HFFc6 (cell line): ENCODE measurements at places on chromosomes 5 and 9.

GRCh38 chr5:77343165-77343564 lies 132.7 kb downstream of the PDE8B start:
- DNase-seq, result no peak

DNA sequence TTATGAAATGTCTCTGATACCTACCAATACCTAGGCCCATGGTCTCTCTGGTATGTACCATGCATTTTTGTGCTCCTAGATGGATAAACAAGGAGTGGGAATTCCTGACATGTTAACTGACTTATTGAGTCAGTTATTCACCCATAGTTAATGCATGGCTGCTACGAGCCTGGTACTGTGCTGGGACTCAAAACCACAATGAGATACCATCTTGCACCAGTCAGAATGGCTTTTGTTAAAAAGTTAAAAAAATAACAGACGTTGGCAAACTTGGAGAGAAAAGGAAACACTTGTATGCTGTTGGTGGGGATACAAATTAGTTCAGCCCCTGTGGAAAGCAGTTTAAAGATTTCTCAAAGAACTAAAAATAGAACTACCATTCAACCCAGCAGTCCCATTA lies 293.8 kb downstream of the OSTF1 start:
- DNase-seq, result no peak

- DNase-seq, result no peak
Measured at GRCh38 chr5:113552137-113552536, 38.6 kb downstream of the YTHDC2 start.

DNA sequence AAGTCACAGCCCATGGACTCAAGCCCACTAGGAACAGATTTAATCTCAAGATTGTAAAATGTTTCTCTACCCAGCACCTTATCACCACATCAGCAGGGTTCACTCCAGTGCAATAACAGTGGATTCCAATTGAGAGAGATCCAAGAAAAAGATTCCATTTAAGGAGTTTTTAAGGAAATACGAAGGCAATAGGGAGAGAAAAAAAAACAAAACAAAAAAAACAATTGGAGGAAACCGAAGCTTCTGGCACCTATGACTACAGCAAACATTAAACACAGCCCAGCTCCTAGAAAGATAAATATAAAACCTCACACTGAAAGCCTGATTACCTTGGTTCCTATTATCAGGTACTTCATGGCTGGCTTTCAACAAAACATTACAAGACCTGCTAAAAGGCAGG lies 192.7 kb downstream of the DAB2IP start:
- DNase-seq, result peak; percentile 27

DNA sequence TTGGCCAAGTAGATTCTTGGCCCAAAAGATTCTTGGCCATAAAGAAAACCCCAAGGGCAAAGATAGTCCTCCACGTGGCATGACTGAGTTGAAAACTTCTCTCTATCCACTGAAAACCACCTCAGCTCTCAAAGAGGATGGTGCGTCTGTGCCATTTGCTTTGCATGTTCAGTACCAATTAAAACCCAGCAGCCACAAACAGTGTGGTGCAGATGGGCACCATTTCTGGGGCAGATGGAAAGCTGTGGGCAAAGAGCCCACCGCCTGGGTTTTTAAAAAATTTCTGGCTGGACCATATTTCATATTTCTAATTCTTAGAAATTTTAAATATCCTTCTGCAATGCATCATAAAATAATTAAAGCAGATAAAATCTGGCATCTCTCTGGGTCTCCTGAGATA lies 84.5 kb upstream of the PUM3 start:
- DNase-seq, result no peak

DNA sequence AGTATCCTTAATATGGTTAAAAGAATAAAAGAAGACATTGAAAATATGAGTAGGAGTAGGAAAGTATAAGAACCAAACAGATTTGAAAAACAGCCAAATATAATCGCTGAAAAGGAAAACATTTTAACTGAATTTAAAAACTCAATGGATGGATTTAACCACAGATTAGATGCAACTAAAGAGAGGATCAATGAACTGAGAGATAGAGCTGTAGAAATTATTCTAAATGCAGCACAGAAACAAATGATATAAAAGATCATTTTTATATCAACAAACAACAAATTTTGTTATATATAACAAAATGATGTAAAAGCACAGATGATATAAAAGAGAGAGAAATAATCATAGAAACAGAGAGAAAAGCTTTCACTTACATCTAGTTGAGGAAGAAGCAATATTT lies 29.3 kb upstream of the COL5A1 start:
- no peak for DNase-seq

GRCh38 chr9:86287013-86287412 lies 4.7 kb upstream of the ISCA1 start:
- DNase-seq, result no peak
